Effector CD4-positive, alpha-beta T cell (primary cell): ENCODE measurements at places on chromosomes 6 and 20.

DNA sequence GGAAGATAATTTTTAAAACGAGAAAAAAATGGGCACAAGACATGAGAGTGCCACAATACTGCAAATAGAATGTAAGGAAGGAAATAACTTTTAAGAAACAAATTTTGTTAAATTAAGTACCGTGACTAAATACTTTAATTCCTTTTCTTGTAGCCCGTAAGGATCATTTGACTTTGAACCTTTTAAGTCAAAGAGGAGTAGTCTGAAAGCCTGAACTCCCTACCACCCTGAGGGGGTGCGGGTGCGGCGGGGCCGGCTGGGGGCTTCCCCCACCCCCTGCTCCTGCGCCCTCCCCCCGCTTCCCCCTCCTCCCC is 231 bp upstream of the PHACTR2 start:
- DNase-seq, result no peak

DNA sequence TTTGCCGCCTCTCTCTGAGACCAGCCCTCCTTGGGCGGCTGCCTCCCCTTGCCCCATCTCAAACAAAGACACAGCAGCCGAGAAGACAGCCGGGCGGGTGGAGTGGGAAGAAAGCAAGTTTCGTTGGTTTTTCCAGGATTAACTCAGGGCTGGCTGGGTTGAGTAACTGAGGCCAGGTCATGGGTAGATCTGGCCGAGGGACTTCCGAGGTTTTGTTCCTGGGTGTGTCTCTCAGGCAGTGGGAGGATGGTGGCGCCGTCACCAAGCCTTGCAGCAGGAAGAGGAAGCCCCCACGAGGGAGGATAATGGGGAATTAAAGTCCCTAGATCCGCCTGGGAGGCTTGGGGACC is 167.2 kb downstream of the TTLL2 start:
- no peak for DNase-seq

- DNase-seq, result no peak
These were observed 41.7 kb downstream of the TAF4 start for GRCh38 chr20:62023935-62024334.

DNA sequence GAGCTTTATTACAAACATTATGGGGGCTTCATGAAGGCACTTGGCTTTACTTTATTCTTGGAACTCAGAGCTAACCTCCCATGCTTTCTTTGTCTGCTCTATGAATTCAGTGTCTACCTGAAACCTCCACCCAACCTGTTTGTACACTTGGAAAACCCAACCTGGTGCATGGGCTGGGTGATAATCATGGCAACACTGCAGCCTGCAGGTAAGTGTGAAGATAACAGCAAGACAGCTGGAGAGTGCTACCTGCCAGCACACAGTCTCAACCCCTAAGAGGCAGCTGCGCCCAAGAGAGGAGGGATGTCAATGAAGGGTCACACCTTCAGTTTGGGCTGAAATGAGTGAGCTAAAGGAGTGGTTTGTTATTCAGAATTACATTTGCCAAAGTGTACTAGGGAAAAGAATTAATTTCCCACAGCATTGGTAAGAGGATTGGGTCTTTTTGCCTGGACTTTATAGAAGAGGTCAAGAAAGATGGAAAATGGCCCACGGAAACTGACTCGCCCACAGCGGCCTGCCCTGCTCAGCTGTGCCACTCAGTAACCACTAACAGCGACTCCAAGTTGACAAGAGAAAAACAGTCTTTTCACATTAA is 24.4 kb downstream of the FOXQ1 start:
- no peak for DNase-seq

DNA sequence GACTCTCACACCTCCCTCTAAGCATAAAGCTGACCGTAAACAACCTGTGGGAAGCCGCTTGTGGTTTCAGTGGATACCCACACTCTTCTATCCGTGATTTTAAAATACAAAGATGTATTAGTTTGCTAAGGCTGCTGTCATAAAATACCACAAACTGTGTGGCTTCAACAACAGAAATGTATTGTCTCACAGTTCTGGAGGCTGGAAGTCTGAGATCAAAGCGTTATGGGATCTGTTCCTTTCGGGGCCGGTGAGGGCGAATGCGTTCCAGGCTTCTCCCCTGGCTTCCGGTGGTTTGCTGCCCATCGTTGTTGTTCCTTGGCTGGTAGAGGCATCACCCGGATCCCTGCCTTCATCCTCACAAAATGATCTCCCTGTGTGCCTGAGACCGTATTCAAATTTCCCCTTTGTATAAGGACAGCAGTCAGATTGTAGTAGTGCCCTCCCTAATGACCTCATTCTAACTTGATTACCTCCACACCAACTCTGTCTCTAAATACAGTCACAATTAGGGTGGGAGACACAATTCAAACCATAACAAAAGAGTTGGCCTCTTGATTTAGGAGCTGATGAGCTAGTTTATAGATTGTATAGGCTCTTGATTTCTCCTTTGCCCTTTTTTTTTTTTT is 210.6 kb upstream of the SOX4 start:
- no peak for DNase-seq

DNA sequence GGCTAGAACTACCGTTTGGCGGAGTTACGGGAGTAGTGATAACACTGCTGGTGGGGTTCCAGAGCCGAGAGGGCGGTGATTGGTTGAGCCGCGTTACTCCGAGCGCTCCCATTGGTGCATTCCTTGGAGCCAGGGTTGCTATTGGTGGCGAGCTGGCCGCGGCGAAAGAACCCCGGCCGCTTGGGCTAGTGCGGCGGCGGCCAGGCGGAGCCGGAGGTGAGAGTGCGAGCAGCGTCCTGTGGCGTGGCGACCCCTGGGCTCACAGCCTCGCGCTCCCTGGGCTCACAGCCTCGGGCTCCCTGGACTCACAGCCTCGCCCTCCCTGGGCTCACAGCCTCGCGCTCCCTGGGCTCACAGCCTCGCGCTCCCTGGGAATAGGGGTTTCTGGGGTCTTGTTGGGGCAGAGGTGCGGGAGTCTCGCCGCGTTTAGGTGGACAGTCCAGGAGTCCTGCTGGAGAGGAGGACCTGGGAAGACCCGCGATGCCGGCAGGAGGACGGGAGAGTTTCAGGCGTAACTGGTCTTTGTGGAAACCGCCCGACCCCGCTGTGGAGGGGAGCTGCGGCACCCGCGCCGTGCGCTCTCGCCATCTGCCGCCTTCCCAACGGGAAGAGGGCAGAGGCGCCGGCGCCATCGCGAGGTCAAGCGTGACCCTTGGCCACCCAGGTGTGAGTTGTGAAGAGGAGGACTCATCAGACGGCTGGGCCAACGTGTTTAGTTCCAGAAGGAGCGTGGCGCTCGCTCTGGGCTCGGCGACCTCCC is 12.2 kb downstream of the PRDM13 start:
- DNase-seq, result no peak

- DNase-seq, result no peak
These were observed 38.2 kb downstream of the NOX3 start for GRCh38 chr6:155417454-155417853.

DNA sequence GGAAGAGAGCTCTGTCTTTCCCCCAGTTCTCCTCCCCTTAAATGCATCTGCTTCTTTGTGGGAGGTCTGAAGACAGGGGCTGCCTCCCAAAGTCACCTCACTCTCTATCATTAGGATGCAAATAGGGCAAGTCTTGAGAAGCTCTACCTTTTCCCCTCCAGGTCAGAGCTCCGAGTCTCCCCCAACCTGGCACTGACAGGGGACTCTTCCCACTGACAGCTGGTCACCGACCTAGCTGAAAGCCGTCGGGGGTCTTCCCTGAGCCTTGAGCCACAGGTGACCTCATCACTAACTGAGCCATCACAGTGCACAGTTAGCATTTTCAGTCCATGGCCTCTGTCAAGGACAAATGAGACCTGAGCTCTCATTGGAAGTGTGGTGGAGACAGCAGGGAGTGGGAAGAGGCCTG is 386.7 kb downstream of the HACE1 start:
- DNase-seq, result no peak
